NCI-H2029 treated with DMSO at 0.1 percent for 48 hours (cell line): ENCODE measurements at places on chromosomes 7 and 10.

- DNase-seq, result no peak
Measured at GRCh38 chr7:108104324-108104723, 25.8 kb downstream of the LAMB4 start.

DNA sequence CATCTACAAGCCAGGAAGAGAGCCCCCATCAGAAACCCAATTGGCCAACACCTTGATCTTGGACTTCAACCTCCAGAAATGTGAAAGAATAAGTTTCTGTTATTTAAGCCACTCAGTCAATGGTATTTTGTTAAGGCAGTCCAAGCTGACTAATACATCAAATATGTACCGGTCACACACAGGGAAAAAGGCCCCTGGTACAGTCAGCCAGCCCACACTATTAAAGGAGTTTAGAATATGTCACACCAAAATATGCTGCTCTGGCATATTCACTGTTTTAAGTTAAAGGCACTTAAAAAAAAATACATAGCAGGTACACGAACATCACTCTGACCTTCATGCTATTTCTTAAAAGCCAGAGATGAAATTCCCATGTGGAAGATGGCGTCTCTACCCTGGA is 15.2 kb upstream of the CDCA7L start:
- no peak for DNase-seq

GRCh38 chr7:106640368-106641141 is 20.4 kb downstream of the CCDC71L start:
- no peak for DNase-seq

GRCh38 chr7:27109466-27110185 is 7.1 kb upstream of the HOXA2 start:
- DNase-seq, result no peak

- DNase-seq, result no peak
Measured at GRCh38 chr10:71316786-71317160, 2.3 kb upstream of the SLC29A3 start.

DNA sequence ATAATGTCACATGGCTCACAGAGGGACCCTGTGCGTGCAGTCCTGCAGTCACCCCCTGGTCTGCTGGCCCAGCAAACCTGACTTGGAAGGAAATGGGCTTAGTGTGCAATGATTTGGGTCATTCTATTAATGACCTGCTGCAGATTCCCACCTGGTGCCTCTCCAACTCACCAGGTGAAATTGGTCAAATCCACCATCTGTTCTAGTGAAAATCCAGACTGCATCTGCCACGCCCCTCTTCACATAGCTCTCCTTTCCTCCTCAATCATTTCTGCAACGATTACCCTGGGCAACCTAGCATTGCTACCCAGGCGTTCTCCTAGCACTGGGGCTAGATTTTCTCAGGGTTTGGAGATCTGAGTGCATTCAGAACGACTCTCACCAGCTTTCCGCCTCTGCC is 29.4 kb downstream of the SRRM3 start:
- no peak for DNase-seq

GRCh38 chr10:63324495-63324854 is 141.3 kb downstream of the JMJD1C start:
- no peak for DNase-seq

DNA sequence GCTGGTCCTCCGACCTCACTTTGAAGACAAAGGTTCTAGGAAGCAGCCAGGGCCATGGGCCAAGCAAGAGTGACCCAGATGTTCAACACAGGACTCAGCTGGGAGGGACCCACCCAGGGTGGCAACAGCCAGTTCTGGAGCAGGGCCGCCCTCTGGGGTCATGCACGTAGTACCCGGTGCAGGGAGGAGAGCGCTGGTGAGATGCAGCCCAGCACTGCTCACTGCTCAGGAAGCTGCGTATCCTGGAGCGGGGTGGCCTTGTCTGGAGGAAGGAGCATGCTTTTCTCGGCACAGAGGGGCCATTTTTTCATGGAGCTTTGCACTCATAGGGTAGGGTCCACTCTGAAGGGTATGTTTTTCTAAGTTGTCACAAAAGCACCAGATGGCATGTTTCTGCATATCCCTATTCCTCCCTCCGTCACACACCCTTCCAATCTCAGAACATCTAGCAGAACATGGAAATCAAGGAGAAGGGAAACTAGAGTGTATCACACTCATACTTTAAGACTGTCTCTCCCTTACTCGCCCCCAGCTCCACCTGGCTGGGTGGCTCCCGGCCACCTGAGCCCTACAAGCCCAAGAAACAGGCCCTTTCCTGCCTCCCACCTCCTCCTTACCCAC is 132.6 kb downstream of the CDH23 start:
- DNase-seq, result no peak
